ENCODE measurements at places on chromosomes 3 and 15.

GRCh38 chr3:162139841-162140240 lies 643.2 kb downstream of the OTOL1 start:
- DNase-seq, result no peak

GRCh38 chr3:77513542-77513941 lies 473.6 kb downstream of the ROBO2 start:
- no peak for DNase-seq

- no peak for DNase-seq
Observed at GRCh38 chr15:61275901-61276300, 46.8 kb upstream of the RORA start.

- no peak for DNase-seq
Observed at GRCh38 chr3:161941891-161942290, 445.3 kb downstream of the OTOL1 start.

DNA sequence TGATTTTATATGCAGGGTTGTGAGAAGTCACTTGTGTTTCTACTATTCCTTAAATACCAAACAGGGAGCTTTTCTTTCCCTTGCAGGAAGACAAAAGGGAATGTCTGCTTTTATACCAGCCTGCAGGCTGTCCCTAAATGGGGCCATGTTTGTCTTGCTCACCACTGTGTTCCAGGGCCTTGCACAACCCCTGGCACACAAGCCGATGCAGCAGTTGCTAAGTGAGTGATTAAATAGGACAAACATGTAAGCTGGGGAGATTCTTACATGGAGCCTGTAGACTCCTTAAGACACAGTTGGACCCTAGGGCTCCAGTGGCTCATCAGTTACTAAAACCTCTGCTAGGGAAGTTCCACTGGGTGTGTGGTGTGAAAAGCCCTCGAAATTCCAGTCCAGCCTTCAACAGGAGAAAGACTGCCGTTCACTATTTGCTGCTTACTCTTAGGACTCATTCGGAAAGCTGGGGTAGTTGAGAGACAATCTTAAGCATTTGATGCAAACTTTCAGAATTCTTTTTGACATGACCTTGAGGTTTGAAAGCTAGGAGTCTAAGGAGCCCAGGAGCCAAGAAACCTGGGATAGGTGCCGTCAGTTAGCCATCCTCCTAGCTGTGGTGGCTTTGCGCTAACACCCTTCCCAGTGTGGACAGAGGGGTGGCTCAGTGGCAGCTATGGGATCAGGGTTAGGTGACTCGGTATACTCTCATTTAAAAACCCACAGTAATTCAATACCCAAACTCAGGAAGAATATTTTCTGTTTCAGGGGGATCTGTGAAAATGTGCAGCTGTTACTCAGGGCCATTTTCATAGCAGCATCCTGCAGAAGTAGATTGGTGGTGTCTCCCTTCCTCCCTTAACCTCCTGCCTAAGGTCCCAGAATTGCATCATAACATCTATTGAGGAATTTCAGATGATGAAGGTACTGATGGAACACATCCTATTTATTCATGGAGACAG lies 39.1 kb downstream of the SYNM start:
- no peak for DNase-seq

DNA sequence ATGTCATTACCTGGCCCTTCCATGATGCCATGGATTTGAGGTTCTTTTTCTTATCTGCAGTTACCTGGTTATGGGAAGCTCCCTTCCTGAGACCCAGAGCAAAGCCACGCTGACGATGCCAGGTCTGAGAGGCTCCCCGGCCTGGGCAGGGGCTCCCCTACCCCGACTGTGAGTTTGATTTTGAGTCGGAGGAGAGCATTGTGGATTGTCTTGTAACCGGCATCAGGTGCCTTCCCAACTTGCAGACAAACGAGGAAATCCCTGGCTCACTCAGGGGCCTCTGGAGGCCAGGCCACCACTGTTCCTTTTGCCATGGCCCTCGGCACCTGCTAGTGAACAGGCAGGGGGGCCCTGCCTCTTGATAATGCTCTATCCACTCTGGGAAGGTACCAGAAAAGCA lies 151.4 kb downstream of the ATP10A start:
- no peak for DNase-seq

All from SHP77 (cell line).